ENCODE measurements at places on chromosomes 5 and 9. TPM values are rescaled to one million over a fixed set of nuclear protein-coding genes. Genes with fewer than 3 reads are reported as not detected.

Gene TESK1
- 132 TPM for total RNA-seq

Gene GPR151
- not detected for total RNA-seq

Gene STK10
- 37.0 TPM for total RNA-seq

Gene WNT8A
- total RNA-seq: not detected

Gene RFK
- total RNA-seq: 17.8 TPM

Gene PCDHGA6
- total RNA-seq: 3.3 TPM

Gene TAF11L5
- total RNA-seq: not detected

Gene TRIM36
- 2.2 TPM for total RNA-seq

Gene PRUNE2
- 13.4 TPM for total RNA-seq

Gene LHFPL2
- 18.5 TPM for total RNA-seq

Gene CNTNAP3
- total RNA-seq: 4.6 TPM

Gene HRCT1
- 24.4 TPM for total RNA-seq

Gene PCDHB5
- total RNA-seq: 0.33 TPM

Gene NACC2
- total RNA-seq: 22.0 TPM

Gene URM1
- 19.4 TPM for total RNA-seq

Gene PCDHGB5
- 7.0 TPM for total RNA-seq

Gene C9orf50
- total RNA-seq: not detected

Gene AHRR
- total RNA-seq: 0.34 TPM

Gene F2RL2
- total RNA-seq: 0.34 TPM

Gene TICAM2
- 3.9 TPM for total RNA-seq

Gene PRRC2B
- 138 TPM for total RNA-seq

Gene F2RL1
- 0.49 TPM for total RNA-seq

Gene C9orf153
- 0.49 TPM for total RNA-seq

Gene FASTKD3
- total RNA-seq: 3.8 TPM

Gene CTSL
- total RNA-seq: 460 TPM

Gene LEAP2
- 2.0 TPM for total RNA-seq

Gene SLC1A1
- 4.6 TPM for total RNA-seq

Gene ADGRV1
- not detected for total RNA-seq

Gene STKLD1
- not detected for total RNA-seq

Gene MZB1
- not detected for total RNA-seq
